ENCODE measurements at places on chromosomes 7 and 10.

- DNase-seq: no peak
These were observed 57.0 kb downstream of the UNCX start for GRCh38 chr7:1289666-1290025.

DNA sequence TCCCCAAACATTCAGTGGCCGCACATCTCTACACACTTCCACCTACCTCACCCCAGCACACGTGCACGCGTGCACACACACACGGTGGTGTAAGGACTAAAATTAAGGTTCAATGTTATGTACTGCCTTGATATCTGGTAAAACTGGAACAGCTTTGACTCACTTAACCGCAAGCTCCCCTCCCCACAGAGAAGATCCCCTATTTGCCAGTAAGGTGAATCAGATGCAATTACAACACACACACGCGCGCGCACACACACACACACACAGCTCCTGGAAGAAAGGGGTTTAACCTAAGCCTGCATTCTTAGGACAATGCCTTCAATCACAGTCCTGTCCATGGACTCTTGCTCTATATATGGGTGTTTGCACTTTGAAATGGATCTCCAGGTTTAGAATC lies 25.5 kb upstream of the VPS41 start:
- no peak for DNase-seq

GRCh38 chr7:99102809-99103690 lies 40.9 kb downstream of the SMURF1 start:
- DNase-seq: peak; percentile 69

- DNase-seq: no peak
These were observed 31.2 kb upstream of the AOAH start for GRCh38 chr7:36755484-36755883.

GRCh38 chr7:51059504-51060142 lies 257.0 kb downstream of the COBL start:
- no peak for DNase-seq

- DNase-seq: no peak
These were observed 19.9 kb downstream of the CCDC3 start for GRCh38 chr10:12981570-12981969.

GRCh38 chr10:48880016-48880705 lies 59.5 kb downstream of the LRRC18 start:
- no peak for DNase-seq

GRCh38 chr7:142319970-142320369 lies 62.1 kb upstream of the PRSS58 start:
- DNase-seq: no peak

DNA sequence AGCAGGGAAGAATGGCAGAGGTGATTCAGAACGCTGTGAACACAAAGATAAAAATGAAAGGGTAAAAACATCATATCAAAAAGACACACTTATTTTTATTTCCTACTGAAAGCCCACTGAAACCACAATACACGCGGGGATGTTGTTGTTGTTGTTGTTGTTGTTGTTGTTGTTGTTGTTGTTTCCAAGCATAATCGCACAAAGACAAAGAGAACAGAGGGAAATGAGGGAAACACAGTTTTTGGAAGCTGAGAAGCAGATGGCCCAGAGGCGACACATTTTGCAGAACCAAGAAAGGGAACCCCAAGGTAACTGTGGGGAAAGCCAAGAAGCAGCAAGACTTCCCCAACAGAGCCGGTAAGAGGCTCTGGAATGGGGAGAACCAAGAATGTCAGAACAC lies 113.9 kb downstream of the PARD3 start:
- no peak for DNase-seq

DNA sequence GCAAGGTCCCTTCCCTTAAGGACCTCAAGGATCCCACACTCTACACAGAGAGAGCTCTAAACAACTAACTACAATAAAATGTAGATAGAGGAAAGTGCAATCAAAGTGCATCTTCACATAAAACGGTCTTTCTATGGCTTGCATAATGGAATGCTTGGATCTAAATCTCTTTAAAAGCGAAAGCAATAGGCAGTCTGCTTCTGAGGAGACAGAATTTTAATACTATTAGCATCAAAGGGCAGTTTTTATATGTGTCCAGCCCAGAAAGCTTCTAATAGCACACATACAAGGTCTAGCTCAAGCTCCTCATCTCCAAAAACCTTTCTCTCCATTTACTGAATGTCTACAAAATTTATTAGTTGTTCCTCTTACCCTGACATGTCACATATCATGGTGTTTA lies 101.5 kb upstream of the C1GALT1 start:
- no peak for DNase-seq

GRCh38 chr10:71694567-71694968 lies 25.0 kb downstream of the C10orf105 start:
- DNase-seq: no peak

GRCh38 chr10:124142960-124143359 lies 49.6 kb upstream of the CHST15 start:
- DNase-seq: no peak

GRCh38 chr10:17510242-17510908 lies 56.0 kb upstream of the ST8SIA6 start:
- no peak for DNase-seq

DNA sequence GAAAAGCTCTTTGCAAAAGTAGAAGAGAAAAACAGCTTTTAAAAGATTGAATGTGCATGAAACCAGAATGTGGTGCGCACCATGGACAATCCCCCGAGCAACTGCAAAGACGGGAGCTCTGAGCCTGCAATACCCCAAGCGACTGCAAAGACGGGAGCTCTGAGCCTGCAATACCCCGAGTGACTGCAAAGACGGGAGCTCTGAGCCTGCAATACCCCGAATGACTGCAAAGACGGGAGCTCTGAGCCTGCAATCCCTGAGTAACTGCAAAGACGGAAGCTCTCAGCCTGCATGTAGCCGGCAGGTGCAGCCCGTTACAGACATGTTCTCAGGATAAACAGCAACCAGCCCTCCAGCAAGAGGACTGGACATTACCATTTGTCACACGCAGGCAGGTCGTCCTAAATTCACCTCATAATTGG lies 6.2 kb downstream of the ZNF775 start:
- DNase-seq: no peak

GRCh38 chr10:75568450-75569130 lies 137.2 kb downstream of the LRMDA start:
- DNase-seq: no peak

DNA sequence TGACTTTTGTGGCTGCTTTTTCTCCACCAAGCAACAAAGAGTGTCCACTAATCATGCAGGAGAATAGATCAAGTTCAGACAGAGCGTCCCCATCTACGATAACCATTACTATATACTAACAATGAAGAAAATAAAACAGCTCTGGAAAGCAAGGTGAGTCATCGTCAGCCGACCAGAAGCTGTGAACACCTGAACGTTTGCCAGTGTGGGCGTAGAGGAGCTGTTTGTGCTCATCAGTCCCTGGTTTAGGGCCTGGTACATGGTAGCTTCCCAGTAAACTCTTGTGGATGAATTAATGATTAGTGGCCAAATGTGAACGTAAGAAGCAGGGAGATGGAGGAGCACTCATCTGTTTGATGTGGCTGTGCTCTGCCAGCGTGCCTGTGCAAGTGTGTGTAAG lies 180.7 kb downstream of the EVX1 start:
- no peak for DNase-seq

- DNase-seq: no peak
These were observed 50.3 kb upstream of the CABCOCO1 start for GRCh38 chr10:61612450-61612849.

GRCh38 chr7:5450549-5451327 lies 27.1 kb upstream of the TNRC18 start:
- peak; percentile 29 for DNase-seq

GRCh38 chr7:65301007-65301406 lies 72.6 kb upstream of the ZNF92 start:
- DNase-seq: no peak

DNA sequence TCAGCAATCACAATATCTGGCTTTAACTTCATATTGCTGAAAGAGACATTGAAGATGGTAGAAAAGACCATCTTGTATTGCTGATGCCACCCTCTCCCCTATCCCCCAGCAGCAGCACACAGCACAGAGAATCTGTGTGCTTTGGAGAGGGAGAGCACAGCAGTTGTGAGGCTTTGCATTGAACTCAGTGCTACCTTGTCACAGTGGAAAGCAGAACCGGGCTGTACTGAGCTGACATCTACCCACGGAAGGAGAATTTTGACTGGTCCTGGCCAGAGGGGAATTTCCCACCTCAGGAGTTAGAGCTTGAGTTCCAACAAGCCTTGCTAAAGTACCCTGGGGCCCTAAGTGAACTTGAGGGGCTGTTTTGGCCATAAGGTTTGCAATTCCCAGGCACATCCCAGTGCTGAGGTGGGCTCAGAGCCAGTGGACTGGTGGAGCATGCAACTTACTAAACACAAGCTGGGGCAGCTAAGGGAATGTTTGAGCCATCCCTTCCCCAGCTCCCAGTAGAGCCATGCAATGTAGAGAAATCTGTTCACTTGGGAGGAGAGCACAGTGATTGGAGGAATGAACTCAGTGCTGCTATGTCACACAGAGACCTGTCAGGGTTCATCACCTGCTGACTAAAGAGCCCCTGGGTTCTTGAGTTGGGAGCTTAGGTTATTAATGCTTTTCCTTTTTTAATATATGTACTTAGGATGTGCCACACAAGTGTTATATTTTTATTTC lies 62.1 kb downstream of the OR13A1 start:
- DNase-seq: no peak

DNA sequence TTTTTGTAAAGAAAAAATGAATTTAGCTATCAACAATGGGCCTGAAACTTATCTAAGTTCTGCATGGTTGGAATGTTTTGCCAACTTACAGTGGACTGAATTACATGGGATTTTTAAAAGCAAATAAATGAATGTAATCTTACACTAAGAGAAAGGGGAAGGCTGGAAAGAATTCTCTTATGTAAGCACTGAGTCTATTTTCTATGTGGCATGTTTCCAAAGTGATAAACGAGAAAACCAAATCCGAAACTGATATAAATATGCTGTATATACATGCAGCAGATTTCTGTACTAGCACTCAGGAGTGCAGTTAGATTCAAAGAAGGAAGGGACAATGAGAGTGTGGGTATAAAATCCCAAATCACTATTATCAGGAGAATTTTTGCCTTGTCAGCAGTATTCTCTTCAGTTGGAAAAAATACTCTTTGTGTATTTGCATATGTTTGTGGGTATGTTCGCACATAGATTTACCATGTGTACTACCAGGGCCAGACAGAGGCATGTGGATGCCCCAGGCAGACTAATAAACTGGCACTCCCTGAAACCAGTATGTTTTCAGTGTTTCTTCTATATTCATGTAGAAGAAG lies 334.3 kb upstream of the SEMA3D start:
- DNase-seq: no peak

DNA sequence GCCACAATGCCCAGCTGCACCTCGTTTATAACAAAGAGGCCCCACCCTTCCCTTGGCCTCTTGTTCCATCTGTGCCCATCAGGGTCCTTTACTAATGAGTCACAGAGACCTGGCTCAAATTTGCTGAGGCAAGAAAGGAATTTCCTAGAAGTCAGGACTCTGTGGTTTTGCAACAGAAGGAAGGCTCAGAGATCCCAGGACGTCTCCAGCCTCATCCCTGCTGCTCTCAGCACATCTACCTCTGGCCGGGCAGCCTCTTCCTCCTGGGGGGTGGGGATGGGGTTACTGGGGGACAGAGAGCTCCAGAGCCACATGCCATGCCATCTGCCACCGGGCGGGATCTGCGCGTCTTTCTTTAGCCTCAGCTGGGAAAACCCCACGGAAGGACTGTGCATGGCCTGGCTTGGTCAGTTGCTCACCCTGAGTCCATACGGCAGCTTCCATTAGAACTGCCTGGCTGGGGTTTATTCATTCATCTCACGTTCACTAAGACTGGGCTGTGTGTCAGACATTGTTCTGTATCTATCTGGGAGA lies 41.9 kb upstream of the PSMG3 start:
- peak; percentile 42 for DNase-seq

DNA sequence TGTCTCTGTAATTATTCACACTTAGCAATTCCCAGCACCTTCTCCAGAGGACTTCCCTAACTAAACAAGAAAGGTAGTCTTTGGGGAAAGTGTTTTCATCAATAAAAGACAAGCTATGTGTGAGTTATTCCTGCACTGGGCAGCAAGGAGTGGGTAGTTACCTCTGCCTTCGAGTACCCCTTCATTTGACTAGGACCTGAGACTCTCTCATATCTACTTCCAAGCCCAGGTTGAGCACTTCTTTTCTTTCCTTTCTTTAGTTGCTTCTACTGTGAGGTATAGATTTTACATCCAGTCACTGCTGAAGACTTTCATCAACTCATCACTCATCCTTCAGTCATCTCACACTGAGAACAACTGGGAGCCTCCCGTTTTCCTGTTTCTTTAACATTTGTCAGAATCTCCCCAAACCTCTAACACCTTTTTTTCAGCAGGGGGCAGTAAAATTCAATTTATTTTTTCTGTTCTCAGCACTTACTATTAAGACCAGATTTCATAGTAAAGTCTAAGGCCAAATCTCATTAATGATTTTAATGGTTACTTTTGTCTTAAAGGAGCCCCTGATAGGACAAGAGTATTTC lies 80.1 kb upstream of the PRSS1 start:
- DNase-seq: peak; percentile 0

DNA sequence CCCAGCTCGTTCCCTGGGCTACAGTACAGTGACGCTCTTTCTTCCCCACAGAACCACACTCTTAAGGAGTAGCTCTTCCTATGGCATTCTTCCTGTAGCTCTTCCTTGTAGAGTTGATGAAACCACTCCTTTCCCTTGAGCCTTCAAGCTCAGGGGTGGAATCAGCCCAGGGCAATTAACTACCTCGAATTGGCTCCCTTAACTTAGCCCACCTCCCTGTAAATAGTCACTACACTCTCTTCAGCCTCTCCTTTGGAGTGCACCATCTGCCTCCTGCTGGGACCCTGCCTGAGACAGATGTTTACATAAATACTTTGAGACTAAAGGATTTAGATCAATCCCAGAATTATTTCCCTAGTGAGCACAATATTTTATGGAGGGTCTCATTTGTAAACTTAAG lies 537.8 kb upstream of the AUTS2 start:
- no peak for DNase-seq

- no peak for DNase-seq
These were observed 55.0 kb downstream of the EBF3 start for GRCh38 chr10:129909080-129909479.

- DNase-seq: no peak
These were observed 22.6 kb upstream of the VDAC2 start for GRCh38 chr10:75187961-75188426.

GRCh38 chr10:3805791-3806461 lies 20.9 kb upstream of the KLF6 start:
- peak; percentile 66 for DNase-seq

DNA sequence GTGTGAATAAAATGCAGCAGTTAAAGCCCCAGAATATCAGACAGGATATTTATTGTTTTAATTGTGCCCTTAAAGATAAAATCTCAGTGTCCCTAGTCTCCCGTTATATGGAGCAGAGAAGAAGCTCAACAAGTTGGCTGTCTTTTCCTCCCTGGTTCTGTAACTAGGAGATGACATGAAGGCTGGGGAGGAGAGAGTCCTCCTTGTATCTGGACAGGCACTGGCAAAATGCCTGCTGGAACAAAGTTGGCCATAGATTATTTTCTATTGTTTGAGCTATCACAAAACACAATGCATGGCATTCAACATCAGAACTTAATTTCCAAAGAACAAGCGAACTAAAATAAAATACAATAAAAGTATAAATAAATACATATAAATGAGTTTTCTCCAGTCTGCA lies 694.9 kb upstream of the KCND2 start:
- no peak for DNase-seq

GRCh38 chr7:47454069-47454973 lies 127.6 kb downstream of the TNS3 start:
- no peak for DNase-seq

- DNase-seq: no peak
These were observed 303.7 kb downstream of the PRPF18 start for GRCh38 chr10:13890233-13891127.

GRCh38 chr7:134014935-134015334 lies 112.2 kb upstream of the LRGUK start:
- no peak for DNase-seq
